ENCODE measurements at places on chromosomes 11 and 22. TPM values are rescaled to one million over a fixed set of nuclear protein-coding genes. Genes with fewer than 3 reads are reported as not detected.

The ABTB2 gene
- total RNA-seq: 12.7 TPM

The MN1 gene
- 9.1 TPM for total RNA-seq

The BTBD18 gene
- total RNA-seq: not detected

The NLRP14 gene
- total RNA-seq: not detected

The OVOL1 gene
- 10.2 TPM for total RNA-seq

The SYVN1 gene
- total RNA-seq: 40.9 TPM
